ENCODE measurements at places on chromosomes 3 and 15. TPM values are rescaled to one million over a fixed set of nuclear protein-coding genes. Genes with fewer than 3 reads are reported as not detected.

GRCh38 chr3:71351403-71352149 is 232.0 kb downstream of the FOXP1 start:
- H3K27me3 ChIP-seq, result peaks cover 5% of the 10 kb centered on the region
- H3K36me3 ChIP-seq, result peaks cover 3% of the 10 kb centered on the region
- peaks cover 6% of the 10 kb centered on the region for H3K4me1 ChIP-seq
- no peak overlapping the region for H3K4me3 ChIP-seq
- no peak for DNase-seq

DNA sequence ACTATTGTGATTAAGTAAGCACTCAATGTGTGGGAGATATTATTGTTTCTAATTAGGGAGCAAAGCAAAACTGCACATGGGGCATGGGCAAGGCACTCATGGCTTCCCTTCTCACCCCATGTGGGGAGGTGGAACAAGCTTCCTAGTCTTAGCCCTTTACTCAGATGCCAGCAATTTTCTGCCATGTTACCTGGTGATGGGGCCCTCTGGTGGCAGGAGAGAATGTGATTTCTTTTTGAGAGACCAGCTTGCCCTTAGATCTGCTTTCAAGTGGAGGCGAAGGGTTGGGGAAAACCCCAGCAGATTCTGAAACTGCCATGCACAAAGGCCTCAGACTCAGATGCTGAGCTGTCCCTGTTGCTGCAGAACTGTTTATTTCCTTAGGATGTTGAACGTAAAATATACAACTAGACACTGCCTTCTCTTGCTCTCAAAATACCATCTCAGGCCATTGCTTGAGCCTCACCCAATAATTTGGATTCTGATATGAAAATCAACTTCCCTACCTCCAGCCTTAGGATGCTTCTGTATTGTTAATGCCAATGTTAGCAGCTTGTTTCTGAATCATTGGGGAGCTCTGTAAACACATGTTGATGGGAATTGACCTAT is 130.2 kb upstream of the TPRG1 start:
- no peak overlapping the region for H3K4me3 ChIP-seq
- no peaks in the 10 kb centered on the region for H3K27me3 ChIP-seq
- peaks cover 9% of the 10 kb centered on the region for H3K36me3 ChIP-seq
- peaks cover 58% of the 10 kb centered on the region for H3K4me1 ChIP-seq
- H3K27ac ChIP-seq, result peak overlapping the region; percentile 73
- peak; percentile 86 for DNase-seq

DNA sequence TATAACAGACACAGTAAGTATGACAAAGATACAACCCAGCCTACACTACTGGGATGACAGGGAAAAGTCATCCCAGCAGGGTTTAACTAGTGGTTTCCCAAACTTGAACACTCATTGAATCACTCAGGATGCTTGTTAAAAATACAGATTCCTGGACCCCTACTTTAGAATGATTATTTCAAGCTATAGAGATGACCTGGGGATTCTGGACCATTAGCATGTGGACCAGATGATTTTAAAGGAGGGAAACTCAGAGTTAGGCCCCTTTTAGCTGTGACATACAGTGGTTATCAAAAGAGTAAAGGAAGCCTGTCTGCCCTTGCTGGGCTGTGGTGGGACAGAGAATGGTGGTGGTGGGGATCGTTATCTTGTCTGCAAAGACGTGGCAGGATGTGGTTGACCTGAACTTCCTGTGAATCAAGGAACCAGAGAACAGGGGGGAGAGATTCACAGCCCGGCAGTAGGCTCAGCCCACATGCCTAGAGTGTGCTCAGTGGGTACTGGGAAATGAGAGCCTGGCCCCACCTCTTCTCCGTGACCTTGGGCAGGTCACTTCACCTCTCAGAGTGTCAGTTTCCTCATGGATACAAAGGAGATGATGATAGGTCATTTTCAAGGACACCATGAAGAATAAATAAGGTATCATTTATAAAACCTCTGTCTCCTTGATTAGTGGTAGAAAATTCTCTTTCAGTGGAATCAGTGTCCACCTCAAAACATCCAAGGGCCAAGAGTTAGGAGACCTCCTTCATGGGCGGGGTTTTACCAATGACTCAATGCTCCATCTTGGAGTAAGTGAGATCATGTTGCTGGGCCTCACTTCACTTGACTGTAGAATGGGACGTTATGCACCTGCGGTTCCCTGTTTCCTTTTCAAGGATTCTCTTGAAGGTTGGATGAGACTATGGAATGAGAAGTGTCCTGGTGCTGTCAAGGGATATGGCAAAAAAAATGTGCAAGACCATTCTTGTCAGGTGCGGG is 306.5 kb downstream of the RPLP1 start:
- peak overlapping the region; percentile 59 for H3K4me3 ChIP-seq
- H3K27me3 ChIP-seq, result peaks cover 15% of the 10 kb centered on the region
- H3K4me1 ChIP-seq, result peaks cover 82% of the 10 kb centered on the region
- H3K36me3 ChIP-seq, result peaks cover 37% of the 10 kb centered on the region
- DNase-seq, result peak; percentile 96

- no peak overlapping the region for H3K4me3 ChIP-seq
- DNase-seq, result no peak
- H3K4me1 ChIP-seq, result no peaks in the 10 kb centered on the region
- no peaks in the 10 kb centered on the region for H3K27me3 ChIP-seq
- H3K27ac ChIP-seq, result no peak overlapping the region
Observed at GRCh38 chr3:71657831-71658530, 67.2 kb downstream of the EIF4E3 start.

GRCh38 chr3:124934577-124934976 is at the start of gene MUC13:
MUC13 (minus strand) TSS chr3:124934751; CDS start chr3:124934712, 39 bp downstream.
- H3K4me3 ChIP-seq, result no peak within 1 kb of the TSS
- no peak within 1 kb of the TSS for H3K27ac ChIP-seq
- no peaks in the 10 kb centered on the region for H3K36me3 ChIP-seq
- no peaks in the 10 kb centered on the region for H3K4me1 ChIP-seq

- no peak overlapping the region for H3K27ac ChIP-seq
- H3K36me3 ChIP-seq, result no peaks in the 10 kb centered on the region
- no peak overlapping the region for H3K4me3 ChIP-seq
- DNase-seq, result no peak
Observed at GRCh38 chr3:54036543-54036942, 85.8 kb upstream of the CACNA2D3 start.

DNA sequence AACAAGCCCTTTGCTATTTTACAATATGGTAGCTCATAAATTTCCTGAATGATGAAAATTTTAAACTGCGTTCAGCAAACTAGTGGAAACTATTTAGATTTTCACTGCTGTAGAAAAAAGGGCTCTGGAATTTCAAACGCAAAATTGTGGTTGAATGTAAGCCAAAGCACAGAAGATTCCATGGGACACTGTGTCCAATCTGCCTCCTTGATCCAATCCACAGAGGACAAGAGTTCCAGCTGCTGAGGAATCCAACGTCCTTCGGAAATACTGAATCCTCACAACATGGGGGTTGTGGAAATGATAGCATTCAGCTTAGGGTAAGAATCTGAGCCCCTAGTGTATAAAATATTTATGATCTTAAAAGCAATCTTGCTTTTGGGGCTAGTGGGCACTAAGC is 161.0 kb downstream of the PLD1 start:
- no peak overlapping the region for H3K27ac ChIP-seq
- no peak for DNase-seq
- H3K4me3 ChIP-seq, result no peak overlapping the region

GRCh38 chr3:56785499-56785898 is 16.2 kb downstream of the ARHGEF3 start:
- H3K4me1 ChIP-seq, result peaks cover 97% of the 10 kb centered on the region
- DNase-seq, result no peak

DNA sequence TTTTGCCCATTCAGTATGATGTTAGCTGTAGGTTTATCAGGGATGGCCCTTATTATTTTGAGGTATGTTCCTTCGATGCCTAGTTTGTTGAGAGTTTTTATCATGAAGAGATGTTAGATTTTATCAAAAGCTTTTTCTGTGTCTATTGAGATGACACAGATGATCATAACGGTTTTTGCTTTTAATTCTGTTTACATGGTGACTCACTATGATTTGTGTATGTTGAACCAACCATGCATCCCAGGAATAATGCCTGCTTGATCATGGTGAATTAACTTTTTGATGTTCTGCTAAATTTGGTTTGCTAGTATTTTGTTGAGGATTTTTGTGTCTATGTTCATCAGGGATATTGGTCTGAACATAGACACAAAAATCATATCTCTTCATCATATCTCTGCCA is 8.3 kb downstream of the GPR156 start:
- no peak overlapping the region for H3K4me3 ChIP-seq
- no peaks in the 10 kb centered on the region for H3K4me1 ChIP-seq
- DNase-seq, result no peak
- H3K27ac ChIP-seq, result no peak overlapping the region
- no peaks in the 10 kb centered on the region for H3K36me3 ChIP-seq
- H3K27me3 ChIP-seq, result peaks cover 28% of the 10 kb centered on the region

DNA sequence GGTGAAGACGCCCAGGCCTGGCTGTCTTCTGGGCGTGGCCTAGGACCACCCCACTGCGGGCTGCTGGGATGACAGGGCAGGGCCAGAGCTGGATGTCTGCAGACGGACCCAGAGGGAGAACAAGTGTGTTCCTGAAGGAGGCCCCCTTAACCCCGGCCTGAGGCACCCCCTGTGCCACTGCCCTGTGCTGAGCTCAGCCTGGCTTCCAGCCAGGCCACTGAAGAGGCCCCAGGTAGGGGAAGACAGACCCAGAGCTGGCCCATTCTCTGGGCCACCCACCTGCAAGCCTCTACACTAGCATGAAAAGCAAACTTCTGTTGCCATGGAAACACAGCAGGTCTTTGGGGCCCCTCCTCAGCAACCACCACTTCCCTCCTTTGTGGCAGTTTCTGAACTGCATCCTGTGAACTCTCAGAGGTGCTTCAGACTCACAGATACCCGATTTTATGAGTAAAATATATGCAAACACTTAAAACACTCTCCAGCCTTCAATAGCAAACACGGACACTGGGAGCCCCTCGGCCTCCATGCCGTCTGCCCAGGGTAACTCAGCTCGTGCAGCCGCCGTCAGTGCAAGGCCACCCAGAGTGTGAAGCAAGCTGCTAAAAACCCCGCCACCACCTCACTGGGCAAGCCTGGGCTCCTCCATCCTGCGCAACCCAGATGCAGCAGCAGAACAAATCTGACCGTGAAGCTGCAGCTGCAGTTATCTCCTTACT is 42.5 kb downstream of the CMTM6 start:
- peaks cover 7% of the 10 kb centered on the region for H3K36me3 ChIP-seq
- DNase-seq, result peak; percentile 92
- peak overlapping the region; percentile 67 for H3K4me3 ChIP-seq
- H3K27me3 ChIP-seq, result no peaks in the 10 kb centered on the region

- H3K27me3 ChIP-seq, result no peaks in the 10 kb centered on the region
- no peak for DNase-seq
- H3K27ac ChIP-seq, result no peak overlapping the region
- H3K4me3 ChIP-seq, result no peak overlapping the region
- H3K36me3 ChIP-seq, result peaks cover 4% of the 10 kb centered on the region
Observed at GRCh38 chr3:172391592-172392302, 56.5 kb downstream of the GHSR start.

DNA sequence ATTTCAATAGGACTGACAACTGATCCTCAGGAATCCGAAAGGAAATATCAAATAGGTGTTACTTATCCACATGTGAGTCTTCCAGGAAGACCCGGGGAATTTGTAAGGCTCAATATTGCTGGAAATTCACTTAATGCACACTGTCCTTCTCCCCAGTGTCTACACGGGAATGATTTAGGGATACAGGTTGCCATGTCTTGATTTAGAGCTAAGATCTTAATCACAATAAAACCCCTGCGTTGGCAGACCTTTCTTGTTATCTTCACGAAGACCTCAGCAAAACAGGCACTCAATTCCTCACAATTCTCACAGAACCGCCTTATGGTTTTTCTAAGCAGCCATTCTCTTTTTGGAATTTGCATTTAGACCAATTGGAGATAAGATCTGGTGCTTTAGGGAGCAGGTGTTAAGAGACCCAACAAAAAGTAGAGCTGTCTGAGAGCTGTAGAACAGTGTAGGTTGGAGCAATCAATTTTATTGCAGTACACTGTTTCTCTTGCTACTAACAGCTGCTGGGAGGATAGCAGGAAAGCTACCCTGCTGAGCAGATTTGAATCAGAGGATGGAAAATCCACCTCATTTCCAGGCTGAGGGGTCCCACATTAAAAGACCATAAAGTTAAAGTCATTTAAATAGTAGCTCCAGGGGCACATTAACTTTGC is 925.7 kb downstream of the EPHA3 start:
- no peak overlapping the region for H3K4me3 ChIP-seq
- H3K36me3 ChIP-seq, result no peaks in the 10 kb centered on the region
- no peak for DNase-seq

DNA sequence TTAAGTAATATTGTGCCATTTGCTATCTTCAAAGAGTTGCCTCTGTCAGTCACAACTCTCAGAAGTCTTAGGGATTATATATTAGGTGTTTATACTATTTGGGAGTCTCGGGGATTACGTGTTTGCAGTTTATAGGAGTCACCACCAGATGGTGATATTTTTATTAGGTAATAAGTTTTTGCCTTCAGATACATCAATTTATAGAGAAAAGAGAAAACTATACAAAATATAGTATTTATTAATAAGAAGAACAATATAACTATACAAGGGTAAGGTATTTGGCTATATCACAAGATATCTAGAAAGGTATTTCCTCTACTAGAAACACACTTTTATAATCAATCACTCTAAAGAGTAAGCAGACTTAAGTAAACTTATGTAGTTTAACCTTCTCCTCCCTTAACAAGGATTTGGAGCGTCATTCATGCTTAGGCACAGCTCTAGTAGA is 10.7 kb upstream of the DHX36 start:
- H3K27ac ChIP-seq, result no peak overlapping the region
- no peak for DNase-seq
- no peak overlapping the region for H3K4me3 ChIP-seq
- H3K36me3 ChIP-seq, result no peaks in the 10 kb centered on the region
- H3K4me1 ChIP-seq, result no peaks in the 10 kb centered on the region

DNA sequence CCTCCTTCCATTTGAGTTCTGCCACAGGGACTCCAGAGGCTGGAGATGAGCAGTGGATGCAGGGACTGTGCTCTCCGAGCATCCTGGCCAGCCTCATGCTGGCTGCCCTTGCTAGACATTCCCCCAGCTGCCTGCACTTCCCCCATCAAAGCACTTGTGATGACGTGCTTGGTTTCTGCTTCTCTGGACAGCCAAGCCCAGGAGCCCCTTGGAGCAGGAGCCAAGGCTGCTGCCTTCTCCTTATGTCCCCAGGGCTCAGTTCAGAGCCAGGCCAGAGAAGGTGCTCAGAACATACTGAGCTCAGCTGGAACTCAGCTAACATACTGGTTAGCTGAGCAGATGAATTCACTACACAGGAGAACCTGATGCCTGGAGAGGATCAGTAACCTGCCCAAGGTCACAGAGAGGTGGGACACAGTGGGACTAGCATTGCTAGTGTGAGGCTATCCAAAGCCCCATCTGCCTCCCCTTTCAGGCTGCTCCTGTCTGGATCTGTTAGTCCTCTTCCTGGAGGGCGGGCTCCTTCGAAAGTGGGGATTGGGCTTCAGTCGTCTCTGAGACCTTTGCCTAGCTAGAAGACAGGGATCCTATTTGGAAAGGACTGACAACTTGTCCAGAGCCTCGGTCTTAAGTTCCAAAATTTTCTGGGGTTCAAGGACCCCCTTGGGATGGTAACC is 4.3 kb downstream of the PCBP4 start:
- peaks cover 10% of the 10 kb centered on the region for H3K27me3 ChIP-seq
- H3K4me1 ChIP-seq, result peaks cover 2% of the 10 kb centered on the region

CCDC54 gene
- total RNA-seq, result not detected

LRTM1 gene
- total RNA-seq, result not detected

GOLGA8M gene
- 4.6 TPM for total RNA-seq

GFM1 gene
- 50.9 TPM for total RNA-seq

MST1 gene
- total RNA-seq, result 9.3 TPM

Data from activated CD8-positive, alpha-beta memory T cell treated with anti-CD3 and anti-CD28 coated beads, Interleukin-2, amount 10 ng/mL, durations not matched to agents 7 days and 5 days (primary cell).